ENCODE measurements at places on chromosomes 1 and 21.

- no peak for DNase-seq
Measured at GRCh38 chr1:117433943-117434342, 66.7 kb downstream of the MAN1A2 start.

- no peak for DNase-seq
Measured at GRCh38 chr1:6258675-6259074, 2.2 kb downstream of the GPR153 start.

DNA sequence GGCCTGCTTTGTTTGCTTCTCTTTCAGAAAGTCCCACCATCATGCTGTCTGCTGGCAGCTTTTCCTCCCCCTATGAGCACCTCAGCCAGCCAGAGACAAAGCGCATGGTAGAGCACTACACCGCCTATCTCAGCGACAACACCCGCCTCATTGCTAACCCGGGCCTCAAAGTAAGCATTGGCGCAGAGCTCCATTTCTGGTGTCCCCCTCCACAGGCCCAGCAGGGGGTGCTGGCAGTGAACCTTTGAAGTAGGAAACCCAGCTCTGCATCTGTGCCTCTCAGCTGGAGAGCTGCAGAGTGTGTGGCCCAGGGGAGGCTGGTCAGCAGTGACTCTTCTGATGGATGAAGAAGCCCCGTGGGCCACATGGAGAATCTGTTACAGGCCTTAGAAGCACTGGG, 81.2 kb upstream of the RAVER2 start:
- DNase-seq, result no peak

- no peak for DNase-seq
Measured at GRCh38 chr1:93080179-93080823, 1.2 kb downstream of the MTF2 start.

DNA sequence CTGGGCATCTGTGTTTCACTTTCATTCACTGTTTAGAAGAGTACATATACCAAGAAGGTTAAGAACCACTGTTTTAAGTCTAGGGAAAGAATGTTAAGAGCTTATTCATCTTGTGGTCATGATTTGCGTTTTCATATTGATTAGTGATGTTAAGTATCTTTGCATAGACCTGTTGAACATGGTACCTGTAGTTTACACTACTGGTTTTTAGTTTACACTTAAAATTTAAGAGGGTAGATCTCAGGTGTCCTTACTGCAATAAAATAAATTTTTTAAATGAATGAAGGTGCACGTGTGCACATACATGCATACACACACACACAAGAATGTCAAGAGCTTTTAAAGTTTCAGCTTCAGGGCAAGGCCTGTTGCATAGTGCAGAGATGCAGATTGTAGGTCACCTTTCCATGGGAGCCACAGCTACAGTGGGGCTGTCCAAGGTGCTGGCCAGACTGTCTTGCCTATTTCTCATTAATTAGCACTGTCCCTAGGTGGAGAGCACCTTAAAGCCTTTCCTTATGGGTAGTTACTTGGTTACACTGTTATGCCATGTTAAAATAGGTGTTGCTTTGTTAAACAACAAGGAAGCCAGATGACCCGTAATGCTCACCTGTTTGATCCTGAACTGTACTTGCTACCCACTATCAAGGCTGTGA, 543.0 kb upstream of the DAB1 start:
- DNase-seq, result no peak

GRCh38 chr1:4787551-4787950, 133.1 kb downstream of the AJAP1 start:
- no peak for DNase-seq

- no peak for DNase-seq
Measured at GRCh38 chr1:35475856-35476674, 81.1 kb downstream of the KIAA0319L start.
